ENCODE measurements at places on chromosomes 12 and 14.

GRCh38 chr14:68157971-68158371 lies 338.4 kb downstream of the RAD51B start:
- peak; percentile 81 for DNase-seq

- no peak for DNase-seq
Measured at GRCh38 chr12:62335796-62336195, 75.6 kb downstream of the USP15 start.

DNA sequence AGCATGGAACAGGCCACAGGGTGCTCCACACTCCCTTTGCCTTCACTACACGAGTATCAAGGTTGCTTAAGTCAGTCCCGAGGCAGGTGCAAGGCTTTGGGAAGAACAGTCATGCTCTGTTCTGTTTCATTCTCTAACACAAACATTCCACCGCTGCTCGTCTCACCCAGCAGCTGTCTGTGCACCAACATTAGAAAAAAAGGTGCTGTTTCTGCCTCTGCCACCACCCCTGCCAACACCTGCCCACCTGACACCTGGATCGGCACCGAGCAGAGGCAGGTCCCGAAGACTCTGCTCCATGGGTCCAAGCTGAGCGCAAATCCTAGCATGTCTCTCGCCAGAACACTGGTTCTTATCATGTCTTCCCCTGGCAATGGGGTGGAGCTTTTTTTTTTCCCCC lies 347.7 kb downstream of the TMEM132D start:
- DNase-seq, result no peak

DNA sequence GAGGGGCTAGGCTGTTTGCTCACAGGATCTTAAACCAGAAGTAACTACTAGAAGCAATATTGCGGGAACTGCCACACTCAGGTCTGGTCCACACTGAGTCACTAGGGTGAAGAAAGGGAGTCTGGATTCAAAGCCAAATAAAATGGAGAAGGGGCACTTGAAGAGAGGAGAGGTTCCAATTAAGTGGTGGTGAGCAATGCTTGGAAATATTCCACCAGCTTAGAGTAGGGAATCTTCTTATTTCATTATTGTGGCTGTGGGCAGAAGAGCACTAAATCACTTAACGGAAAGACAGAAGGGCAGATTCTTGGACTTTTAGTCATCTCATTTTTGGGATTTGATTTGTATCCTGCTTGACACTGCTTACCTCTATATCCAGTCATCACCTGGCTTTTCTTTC lies 48.6 kb upstream of the PPP1R12A start:
- DNase-seq, result peak; percentile 91

DNA sequence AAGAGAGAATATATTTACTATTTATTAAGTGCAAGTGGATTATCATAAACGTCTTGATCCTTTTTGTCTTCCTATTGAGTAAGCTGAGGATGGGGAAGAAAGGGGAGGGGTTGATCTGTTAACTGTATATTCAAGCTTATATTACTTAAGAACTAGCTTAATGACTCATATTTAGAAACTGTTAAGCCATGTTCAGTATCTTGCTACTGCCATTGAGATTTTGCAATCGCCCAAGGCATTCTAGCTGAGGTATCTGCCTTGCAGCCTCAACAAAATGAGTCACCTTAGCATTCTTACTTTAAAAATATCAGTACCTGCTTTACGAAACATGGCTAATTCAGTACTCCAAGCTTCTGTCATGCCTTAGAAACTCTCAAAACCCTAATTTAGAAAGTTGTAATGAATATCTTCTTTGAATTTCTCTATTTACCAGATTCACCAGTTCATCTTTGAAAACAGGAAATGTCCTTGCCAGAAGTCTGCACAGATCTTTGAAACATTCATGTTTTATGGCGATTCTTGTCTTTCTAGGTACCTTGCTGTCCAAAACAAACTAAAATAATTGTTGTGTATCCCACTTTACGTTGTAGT lies 76.1 kb downstream of the ALG10B start:
- peak; percentile 3 for DNase-seq

DNA sequence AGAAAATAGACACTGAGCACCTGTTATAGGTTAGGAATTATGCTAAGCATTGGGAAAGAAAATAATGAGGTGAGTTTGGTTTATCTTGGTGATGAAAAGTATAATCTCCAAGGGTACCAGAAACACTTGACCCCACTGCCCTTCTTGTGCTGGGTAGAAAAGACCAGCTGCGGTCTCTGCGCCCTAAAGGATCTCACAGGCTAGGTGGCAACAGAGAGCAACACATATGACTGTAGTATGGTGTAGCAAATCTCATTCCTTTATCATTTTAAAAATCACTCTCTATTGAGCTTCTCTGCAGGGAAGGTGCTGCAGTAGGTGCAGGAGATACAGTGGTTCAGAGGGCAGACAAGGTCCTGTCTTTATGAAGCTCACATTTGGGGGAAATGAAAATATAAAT lies 26.1 kb downstream of the NRXN3 start:
- no peak for DNase-seq

DNA sequence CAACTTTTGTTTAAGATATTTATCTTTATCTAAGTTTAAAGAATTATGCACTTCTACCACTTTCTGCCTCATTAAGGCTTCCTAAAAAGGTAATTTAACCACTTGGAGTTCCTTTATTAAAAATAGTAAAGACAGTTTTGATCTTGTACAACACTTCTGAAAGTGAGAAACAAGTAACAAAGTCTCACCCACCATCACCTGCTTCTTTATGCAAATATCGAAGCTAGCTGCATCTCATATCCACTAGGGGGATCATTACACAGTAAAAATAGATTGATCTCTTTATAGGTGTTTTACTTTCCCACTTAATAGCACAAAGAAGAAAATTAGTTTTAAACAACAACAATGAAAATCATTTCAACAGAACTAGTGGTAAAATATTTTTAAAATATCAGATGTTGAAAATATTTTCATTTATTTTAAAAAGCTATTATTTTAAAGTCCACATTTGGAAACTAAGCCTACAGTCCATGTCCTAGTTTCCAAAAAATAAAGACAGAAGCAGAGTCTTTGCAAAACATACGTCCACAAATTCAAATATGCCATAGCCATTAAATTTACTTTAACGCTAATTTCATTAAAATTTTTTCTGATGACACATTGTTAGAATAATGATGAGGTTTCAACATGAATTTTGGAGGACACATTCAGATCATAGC lies 160.0 kb upstream of the SOX5 start:
- peak; percentile 30 for DNase-seq

DNA sequence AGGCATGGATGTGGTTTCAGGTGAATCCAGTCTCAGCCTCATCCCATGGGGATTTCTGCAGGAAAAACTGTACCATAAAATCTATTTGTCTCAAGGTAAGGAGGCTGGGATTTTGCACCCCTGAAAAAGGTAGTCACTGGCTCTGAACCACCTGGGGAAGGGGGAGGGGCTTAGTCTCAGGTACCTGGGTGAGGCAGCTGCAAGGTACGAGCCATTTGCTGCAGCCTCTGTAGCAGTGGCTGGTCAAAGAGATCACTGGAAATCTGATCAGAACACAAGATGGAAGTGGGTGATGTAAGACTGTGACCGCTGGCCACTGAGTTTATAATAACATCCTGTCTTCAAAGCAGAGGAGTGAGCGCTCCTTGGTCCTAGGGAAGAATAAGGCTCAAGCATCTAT lies 209.9 kb upstream of the NOS1 start:
- DNase-seq, result no peak

- peak; percentile 87 for DNase-seq
Measured at GRCh38 chr12:27549236-27549800, 25.3 kb downstream of the PPFIBP1 start.

DNA sequence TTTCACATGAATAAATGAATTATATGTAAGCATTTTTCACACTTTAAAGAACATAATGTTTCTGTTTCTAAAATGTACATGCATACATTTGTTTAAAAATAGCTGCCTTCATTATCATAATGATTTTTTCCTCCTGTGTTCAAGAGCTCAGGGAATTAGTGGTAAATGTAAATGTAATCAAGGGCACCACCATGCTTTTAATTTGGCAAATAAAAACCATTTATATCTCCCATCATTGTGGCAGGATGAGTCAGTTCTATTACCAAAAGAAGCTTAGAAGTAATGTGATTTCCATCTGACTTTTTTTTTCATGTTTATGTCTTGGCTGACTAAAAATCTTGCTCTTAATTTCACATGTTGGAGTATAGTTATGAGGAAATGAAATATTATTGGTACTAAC lies 176.1 kb downstream of the GXYLT1 start:
- DNase-seq, result no peak

GRCh38 chr14:100472094-100472455 lies 115.1 kb downstream of the BEGAIN start:
- DNase-seq, result no peak

DNA sequence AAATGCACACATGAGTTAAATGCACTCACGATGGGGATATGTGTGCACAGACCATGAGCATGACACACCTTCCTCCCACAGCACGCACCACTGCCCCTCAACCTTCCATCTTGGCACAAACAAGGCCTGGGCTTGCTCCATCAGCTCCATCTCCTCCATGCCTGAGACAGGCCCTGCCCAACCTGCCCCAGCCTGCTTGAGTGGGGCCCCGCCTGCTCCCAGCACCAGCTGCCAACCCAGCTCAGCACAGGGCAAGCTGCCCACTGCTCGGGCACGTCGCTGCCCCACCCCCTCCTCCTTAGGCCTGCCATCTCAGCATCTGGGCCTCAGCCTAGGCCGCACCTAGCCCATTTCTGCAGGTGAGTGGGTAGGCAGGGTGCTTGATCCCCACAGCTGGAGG lies 27.6 kb upstream of the KRT78 start:
- DNase-seq, result no peak

DNA sequence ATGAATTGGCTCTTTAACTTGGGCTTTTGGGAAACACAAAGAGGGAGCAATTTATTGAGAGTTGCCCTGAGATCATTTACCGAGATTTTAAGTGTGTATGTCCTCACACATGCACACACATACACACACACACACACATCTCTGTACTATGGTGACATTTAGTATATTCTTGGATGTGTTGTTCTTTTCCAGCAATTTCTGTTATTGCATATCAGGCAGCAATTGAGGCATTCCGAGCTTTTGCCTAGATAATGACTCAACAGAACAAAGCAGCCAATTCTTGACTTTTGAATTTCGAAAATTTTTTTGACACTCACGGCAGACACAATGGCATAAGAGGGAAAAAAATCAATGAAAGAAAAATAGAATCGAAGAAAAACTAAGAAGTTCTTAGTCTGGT lies 248.5 kb downstream of the DUSP6 start:
- DNase-seq, result peak; percentile 64

GRCh38 chr14:89266754-89267153 lies 150.3 kb downstream of the FOXN3 start:
- no peak for DNase-seq

- peak; percentile 38 for DNase-seq
Measured at GRCh38 chr12:69840727-69841126, 15.7 kb downstream of the MYRFL start.

DNA sequence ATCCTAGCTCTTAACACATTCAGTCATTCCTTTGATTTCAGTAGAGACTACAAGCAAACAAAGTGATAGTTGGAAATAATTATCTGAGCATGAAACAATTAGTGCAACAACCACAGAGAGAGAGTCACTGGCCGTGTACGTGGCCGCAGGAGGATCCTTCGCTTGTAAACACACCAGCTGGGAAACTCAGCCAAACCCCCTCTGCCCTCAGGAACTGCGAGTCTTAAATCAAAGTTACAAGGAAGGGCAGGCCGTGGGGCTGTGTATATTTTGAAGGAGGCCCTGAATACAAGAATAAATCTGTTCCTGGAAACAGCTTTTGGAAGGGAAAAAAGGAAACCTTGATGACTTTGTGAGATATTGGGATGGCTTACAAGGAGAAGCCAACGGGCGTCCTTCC lies 164.5 kb downstream of the ANO2 start:
- DNase-seq, result no peak

DNA sequence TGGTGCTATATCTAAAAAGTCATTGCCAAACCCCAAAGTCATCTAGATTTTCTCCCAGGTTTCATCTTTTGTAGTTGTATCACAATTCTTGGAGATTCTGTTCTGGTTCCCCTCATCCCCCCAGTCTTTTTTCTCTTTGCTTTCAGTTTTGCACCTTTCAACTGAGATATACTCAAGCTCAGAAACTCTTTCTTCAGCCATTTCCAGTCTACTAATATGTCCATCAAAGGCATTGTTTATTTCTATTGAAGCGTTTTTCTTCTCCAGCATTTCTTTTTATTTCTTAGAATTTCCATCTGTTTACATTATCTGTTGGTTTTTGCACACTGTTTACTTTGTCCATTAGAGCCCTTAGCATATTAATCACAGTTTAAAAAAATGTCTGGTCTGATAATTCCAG lies 179.5 kb downstream of the NUBPL start:
- DNase-seq, result no peak

GRCh38 chr12:29711381-29711780 lies 72.4 kb downstream of the TMTC1 start:
- DNase-seq, result no peak

DNA sequence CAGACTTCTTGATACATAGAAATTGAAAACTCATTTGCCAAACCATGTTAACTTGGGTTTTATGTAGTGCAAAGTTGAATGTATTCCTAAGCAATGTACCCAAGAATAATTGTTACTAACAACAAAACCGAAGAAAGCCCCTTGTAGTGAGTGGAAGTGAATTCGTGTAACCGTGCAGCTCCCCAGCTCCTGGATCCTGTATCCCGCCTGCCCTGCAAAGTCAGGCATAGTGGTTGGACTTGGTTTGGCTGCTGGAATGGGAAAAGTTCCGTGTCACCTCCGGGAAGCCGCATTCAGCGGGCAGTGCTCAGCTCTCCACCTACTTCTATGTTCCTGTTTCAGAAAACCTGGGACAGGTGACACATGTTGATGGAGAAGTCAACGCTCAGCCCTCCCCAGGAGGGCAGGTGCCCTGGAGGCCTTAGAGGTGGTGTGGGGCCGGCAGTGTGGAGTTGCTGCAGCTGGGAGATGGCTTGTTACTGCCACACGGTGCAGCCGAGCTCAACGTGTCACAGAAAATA lies 29.2 kb upstream of the C14orf180 start:
- DNase-seq, result no peak

- DNase-seq, result no peak
Measured at GRCh38 chr12:75553398-75553797, 42.0 kb upstream of the KRR1 start.

DNA sequence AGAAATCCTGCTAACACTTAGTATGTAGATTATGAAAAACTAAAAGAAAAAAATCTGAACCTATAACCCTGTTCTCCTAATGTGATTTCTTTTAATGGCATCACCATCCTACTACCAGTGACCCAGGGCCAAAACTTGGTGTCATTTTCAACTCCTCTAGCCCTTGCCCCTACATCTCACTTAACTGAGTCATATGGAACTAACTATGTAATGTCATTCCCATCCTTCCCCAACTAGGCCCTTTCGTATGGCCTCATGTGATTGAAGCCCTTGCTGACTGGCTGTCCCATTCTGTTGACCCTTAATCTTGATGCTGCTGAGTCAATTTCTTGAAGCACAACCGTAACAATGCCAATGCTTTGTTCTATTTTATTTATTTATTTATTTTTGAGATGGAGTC lies 7.6 kb downstream of the DMAC2L start:
- DNase-seq, result no peak

- no peak for DNase-seq
Measured at GRCh38 chr14:61203081-61203753, 77.9 kb downstream of the TMEM30B start.

Data from fibroblast of the aortic adventitia (primary cell).